ENCODE measurements at places on chromosomes 2 and 18. TPM values are rescaled to one million over a fixed set of nuclear protein-coding genes. Genes with fewer than 3 reads are reported as not detected.

- DNase-seq: no peak
Observed at GRCh38 chr2:16400127-16400623, 265.5 kb downstream of the CYRIA start.

DNA sequence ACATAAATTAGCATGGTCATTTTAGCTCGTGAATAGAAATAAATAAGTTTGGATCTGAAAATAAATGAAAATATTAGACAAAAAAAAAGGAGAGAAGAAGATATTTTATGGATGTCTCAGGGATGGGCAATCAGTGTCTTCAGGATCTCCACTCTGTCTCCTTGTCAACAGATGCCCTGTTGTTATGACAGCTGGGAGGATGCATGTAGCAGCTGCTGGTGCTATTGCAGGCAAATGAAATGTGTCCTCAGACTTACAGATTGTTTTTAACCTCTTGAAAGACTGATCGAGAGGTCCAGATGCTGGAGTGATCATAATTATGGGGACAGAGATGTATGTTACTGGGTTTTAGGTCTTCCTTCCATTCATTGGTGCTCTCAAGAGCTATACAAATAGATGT is 24.7 kb upstream of the ARL4C start:
- DNase-seq: no peak

- no peak for DNase-seq
Observed at GRCh38 chr2:118842661-118843482, 4.6 kb downstream of the EN1 start.

GRCh38 chr18:55336438-55337100 is 251.4 kb downstream of the TCF4 start:
- DNase-seq: no peak

GRCh38 chr2:31083234-31083993 is 54.8 kb downstream of the GALNT14 start:
- DNase-seq: no peak

DNA sequence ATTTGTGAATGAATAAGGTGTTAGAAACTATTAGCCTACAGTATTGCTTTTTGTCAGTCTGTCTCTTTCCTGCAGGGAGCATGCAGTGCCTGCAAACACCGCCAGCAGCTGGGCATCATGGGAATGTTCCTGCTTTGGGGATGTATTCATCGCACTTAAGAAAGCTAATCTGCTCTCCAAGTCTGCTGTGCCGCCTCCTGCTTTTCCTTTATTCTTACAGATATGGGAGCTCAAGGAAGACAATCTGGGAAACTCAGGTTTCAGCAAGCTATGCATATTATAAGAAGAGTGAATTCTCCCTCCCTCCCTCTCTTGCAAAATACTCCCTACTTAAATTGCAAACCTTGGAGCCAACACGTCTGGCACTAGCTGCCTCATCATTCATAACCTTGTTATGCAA is 479.2 kb upstream of the ACVR2A start:
- no peak for DNase-seq

GRCh38 chr2:96533292-96534073 is 3.1 kb upstream of the ARID5A start:
- peak; percentile 86 for DNase-seq

DNA sequence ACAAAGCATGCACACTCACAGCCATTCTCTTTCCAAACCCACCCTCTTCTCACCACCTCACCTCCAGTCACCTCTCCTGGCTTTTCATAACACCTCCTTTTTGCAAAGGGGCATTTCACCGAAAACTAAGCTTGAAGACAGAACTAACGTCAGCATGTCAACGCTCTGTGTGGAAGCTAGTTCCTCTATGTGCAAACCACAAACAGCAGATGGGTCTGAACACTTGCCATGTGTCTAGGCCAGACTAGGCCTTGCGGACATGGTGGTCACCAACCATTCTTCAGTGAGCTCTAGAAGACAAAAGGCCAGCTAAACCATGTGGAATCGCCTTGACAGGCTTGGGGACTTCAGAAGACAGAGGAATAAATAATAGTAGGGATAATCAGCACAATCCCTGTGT is 148.5 kb downstream of the TXNL1 start:
- DNase-seq: no peak

DNA sequence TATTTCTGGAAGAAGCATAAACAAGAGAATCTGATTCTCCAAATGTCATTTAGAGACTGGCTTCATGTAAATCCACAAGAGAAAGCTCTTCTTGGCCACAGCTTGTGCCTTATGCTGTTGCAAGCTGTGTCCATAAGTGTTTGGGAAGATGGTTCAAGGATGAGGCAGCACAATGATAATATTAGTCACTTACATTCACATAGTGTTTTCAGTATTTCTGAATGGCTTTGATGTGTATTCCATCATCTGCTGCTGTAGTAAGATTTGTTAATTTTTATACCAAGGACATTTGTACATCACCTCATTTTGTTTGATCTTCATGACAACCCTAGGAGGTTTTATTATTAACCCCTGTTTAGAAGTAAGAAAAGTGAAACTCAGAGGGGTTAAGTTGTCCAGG is 29.9 kb downstream of the CREG2 start:
- no peak for DNase-seq

DNA sequence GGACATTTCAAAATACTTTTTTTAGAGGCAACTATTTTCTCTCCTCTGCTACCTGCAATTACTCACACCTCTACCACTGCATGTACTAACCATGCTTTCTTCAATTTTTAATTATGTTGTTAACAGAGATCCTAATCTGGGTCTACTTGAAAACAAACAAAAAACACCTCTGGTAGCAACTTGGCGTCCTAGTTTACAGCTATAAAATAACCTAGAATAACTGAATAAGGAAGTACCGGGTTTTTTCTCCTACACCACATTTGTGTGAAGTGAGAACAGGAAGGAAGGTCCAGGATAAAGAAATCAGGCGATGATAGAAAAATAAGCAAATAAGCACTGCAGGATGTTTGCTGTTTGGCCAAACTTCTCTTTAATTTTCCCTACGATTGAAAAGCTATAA is 633.5 kb downstream of the LRP1B start:
- DNase-seq: no peak

DUSP2 gene
- total RNA-seq: 2.6 TPM

MYO3B gene
- 14.1 TPM for total RNA-seq

DIPK1C gene
- not detected for total RNA-seq

CERS6 gene
- total RNA-seq: 29.3 TPM
